GF-D8 (cell line): ENCODE measurements at places on chromosomes 2 and 18.

DNA sequence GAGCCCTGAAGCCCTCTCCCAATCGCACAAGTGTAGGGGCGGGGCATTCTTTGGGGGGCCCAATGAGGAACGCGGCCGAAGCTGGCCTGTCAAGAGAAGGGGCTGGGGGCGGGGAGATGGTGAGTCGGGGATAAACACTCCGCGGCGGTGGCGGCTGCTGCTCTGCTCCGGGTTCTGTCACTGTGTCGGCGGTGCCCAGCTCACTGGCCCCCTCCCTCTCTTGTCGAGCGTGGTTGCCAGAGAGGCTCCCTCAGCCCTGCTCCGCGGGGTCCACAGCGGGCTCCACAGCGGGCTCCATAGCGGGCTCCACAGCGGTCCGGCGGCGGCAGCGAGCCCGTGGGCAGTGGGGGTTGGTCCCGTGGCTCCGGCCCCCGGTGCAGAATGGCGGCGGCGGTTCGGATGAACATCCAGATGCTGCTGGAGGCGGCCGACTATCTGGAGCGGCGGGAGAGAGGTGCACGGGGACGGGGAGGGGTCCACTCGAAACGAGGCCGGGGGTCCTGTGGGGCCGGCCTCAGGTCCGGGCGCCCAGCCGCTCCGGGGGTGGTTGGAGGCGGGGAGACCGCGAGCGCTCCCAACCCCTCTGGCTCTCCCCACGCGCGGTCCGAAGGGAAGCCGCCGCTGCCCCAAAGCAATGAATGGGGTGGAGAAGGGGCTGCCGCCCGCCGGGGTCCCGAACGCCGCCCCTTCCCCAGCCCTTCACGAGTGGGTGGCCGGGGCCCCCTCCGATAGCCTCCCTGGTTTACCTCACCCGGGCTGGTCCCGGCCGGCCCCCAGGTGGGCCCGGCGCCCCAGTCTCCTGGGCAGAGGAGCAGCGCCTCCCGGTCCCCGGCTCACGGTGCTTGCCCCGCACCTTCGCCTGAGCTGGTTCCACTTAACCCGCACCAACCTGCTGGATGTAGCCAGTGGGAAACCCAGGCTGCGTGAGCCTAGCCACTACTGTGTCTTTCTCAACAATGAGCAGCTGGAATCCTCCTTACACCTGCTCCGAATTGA lies at the start of gene MXD1:
MXD1 (plus strand) TSS at position 160 of the 996 bp plus-strand sequence; CDS start at position 382, 222 bp downstream.
- DNase-seq, result no peak

DNA sequence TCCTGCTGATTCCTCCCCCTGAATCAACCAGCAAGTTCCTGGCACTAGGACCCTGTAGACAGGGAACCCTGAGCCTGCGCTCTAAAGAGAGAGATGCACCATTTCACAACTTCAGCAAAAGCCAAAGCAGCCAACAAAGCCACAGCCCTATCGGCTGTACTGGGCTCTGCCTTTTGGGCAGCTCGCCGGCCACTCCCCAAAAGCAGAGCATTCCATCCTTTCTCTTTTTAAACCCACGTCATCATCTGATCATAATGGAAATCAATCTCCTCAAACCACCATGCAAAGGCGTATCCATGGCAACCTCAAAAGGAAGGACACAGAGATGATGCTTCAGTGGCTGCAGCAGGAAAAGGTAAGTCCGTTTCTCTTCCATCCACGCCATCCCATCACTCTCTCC lies 5.3 kb upstream of the DCTN1 start:
- DNase-seq, result no peak

DNA sequence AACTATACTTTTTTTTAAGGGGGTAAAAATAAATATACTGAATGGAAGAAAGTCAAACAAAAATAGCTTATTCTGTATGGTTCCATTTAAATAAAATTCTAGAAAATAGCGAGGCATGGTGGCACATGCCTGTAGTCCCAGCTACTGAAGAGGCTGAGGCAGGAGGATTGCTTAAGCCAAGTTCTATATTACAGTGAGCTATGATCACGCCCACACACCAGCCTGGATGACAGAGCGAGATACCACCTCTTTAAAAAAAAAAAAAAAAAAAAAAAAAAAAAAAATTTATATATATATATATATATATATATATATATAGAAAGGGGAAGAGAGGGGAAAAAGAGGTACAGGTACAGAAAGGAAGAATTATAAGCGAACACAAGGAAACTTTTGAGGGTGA lies 77.7 kb downstream of the MEMO1 start:
- DNase-seq, result no peak

DNA sequence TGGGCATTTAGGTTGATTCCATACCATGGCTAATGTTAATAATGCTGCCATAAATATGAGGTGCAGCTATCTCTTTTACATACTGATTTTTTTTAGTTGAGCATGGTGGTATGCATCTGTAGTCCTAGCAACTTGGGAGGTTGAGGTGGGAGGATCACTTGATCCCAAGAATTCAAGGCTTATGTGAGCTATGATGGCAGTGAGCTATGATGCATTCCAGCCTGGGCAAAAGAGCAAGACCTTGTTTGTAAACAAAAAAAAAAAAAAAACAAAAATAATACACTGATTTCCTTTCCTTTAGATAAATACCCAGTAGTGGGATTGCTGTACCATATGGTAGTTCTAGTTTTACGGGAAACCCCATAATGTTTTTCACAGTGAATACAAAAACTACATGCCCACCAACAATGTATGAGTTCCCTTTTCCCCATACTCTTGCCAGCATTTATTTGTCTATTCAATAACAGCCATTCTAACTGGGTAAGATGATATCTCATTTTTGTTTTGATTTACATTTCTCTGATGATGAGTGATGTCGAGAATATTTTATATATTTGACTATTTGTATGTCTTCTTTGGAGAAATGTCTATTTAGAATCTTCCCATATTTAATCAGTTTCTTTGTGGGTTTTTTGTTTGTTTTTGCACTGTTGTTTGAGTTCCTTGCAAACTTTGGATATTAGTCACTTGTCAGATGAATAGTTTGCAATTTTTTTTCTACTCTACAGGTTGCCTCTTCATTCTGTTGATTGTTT lies 281.0 kb upstream of the KYNU start:
- DNase-seq, result no peak

- DNase-seq, result no peak
Observed at GRCh38 chr2:197234671-197235191, 75.8 kb downstream of the ANKRD44 start.

- no peak for DNase-seq
Observed at GRCh38 chr2:95359501-95359930, 43.0 kb upstream of the FAHD2A start.

DNA sequence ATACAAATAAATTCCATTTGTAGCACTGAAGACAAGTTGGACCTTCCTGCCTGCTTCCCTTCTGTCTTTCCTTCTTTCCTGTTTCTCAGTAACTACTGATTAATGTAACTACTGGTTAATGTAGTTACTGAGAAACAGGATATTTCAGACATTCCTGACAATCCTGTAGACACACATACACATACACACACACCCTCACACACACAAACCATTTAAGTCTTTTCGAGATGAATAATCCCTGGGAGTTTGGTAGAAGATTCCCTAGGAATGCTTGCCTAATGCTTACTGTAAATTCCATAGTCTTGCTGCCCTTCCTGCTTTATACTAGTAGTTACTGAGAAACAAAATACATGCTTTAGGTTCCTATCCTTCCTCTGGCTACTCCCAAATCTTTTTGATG lies 83.9 kb downstream of the PIK3C3 start:
- DNase-seq, result no peak

GRCh38 chr2:238955648-238956531 lies 108.0 kb downstream of the TWIST2 start:
- no peak for DNase-seq

DNA sequence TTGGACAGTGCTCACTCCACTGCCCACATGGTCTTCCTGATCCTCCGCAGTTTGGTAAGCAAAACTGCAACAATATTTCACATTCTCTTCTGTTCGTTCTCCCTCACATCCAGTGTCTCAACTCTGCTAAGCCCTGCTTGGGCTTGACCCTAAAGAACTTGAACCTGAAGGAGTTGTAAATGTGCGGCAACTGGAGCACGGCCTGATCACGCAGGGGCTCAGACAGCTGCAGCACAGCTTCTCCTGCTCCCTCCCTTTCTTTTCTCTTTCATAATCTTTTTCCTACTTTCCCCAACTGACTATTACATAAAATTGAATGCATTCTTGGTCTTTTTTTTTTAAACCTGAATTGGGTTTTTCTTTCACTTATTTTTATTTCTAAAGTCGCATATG lies 10.2 kb downstream of the CYRIA start:
- DNase-seq, result no peak

DNA sequence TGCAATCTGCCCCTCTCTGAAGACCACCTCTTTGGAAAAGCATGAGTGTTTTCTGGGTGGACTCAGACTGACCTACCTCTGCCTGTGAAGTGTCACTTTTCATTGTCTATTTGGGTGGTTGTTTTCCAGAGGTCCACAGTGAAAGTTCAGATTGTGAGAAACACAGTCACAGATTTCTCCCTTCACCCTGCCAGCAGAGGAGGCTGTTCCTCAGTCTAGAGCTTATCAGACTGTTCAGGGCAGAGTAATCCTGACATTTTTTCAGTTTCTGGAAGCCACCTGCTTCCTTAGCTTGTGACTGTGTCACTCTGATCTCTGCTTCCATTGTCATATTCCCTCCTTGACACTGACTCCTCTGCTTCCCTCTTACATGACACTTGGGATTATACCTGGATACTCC lies 55.4 kb upstream of the RMP24 start:
- no peak for DNase-seq

GRCh38 chr18:24914685-24915084 lies 437.3 kb downstream of the ZNF521 start:
- no peak for DNase-seq

DNA sequence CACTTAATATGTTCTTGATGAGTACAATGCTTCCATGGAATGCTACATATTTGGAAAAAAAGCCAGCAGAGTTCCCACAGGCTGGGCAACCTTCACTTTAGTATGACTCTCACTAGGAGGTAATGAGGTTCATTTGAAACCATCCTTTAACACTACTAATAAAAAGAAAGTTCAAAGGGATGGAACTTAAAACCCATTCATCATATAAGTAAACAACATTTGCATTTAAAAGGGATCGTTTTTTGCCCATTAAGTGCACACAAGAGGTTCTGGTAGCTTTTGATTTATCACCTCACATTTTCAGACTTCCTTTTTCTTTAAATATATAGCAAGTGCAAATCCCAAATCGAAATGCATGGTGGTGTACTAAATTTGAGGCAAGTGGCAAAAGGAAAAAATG lies 270.8 kb upstream of the DCC start:
- no peak for DNase-seq

DNA sequence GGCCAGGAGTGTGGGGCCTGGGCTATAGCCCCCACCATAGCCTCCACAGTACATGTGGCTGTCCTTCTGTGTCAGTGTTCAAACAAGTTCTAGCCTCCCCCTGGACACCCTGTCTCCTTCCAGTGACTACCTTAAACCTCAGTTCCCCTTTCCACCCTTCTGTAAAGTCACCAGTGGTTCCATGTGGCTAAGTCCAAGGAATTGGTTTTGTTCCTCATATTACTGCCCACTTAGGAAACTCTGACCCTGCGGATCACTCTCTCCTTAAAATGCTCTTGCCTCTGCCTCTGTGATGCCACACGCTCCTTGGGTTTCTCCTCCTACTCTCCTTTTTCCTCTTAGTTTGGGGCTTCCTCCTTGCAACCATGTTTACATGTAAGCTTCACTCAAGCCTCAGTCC lies 27.8 kb upstream of the REL start:
- DNase-seq, result no peak

- DNase-seq, result no peak
Observed at GRCh38 chr2:222302178-222303018, 3.6 kb upstream of the PAX3 start.

DNA sequence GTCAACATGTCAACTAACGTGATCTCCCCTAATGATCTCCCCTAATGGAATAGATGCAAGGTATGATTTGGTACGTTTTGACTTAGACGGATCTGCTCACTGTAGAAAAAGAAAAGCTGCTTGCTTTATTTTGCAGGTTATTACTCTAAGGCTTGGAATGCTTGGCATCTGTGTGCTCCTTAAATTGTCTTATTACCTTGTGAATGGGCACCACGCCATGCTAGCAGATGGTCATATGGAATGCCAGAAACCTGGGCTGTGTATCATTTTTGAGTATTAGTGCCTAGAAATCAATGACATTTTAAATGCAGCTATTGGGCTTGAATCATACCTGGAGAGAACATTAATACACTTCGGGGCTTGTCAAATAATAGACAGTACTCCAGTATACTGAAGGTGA lies 16.5 kb upstream of the FIGN start:
- DNase-seq, result no peak

GRCh38 chr2:95698146-95698545 lies 106.3 kb downstream of the TRIM43 start:
- no peak for DNase-seq

- peak; percentile 71 for DNase-seq
Observed at GRCh38 chr18:48455555-48456478, 46.6 kb upstream of the ZBTB7C start.

DNA sequence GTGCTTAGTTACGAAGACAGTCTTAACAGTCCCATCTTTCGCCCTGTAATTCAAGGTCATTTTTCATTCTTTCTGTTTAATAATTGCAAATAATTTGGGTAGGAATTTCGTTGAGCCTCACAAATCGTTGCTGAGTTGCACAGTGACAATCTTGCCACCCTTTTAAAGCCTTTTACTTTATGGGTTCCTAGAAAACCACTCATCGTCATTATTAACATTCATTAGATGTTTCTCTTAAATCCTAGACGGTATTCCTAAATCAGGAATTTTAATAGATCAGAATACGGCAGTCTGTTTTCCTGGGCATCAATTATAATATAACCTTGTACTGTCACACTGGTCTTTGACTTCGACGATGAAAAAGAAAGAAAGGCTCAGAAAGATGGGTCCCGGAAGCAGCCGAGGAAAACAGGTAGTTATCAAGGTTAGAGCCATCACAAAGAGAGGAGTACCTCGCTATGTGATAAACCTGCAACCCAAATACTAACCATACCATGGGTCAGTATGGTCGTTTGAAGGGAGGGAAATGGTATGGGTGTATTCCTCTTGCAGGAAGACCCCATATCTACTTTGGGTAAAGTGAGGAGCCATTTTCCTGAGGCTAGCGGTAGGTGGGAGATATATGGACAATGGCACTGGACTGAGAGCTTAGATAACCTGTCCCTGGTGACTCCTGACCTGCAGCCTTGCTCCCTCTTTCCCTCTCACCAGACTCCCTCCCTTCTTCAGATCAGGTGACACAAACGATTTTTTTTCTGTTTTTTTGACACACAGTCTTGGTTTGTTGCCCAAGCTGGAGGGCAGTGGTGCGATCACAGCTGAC lies 981 bp upstream of the SF3B1 start:
- no peak for DNase-seq

DNA sequence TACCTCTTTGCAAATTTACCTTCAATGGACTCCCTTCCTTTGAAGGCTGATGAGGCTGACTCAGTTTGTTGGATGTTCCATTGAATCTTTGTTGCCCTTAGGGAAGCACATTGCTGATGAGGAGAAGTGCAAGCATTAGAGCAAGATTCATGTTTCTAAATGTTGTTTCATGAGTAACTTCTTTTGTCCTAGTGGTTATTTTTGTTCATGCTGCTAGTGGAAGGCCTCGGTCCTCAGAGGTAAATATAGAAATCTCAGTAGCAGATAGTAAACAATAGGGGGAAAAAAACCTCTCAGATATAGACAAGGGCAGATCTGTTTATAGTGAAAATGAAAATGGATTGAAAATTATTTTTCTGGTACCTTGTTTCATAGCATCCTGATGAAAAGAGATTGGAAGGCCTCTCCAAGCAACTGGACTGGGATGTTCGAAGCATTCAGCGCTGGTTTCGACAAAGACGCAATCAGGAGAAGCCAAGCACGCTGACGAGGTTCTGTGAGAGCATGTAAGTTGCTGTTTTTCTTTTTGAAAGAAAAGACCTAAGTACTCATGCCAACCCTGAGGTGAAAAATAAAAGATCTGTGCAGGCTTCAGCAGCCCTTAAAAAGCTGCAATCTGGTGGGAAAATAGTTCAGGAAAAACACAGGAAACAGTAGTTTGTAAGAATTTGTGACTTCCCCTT lies 104.9 kb downstream of the CERS6 start:
- DNase-seq, result no peak
